ENCODE measurements at places on chromosomes 4 and X. TPM values are rescaled to one million over a fixed set of nuclear protein-coding genes. Genes with fewer than 3 reads are reported as not detected.

SLITRK4 gene
- not detected for total RNA-seq

RNF175 gene
- not detected for total RNA-seq

GRIA3 gene
- total RNA-seq = not detected

PARM1 gene
- 0.55 TPM for total RNA-seq

SGCB gene
- total RNA-seq = 16.8 TPM

MSANTD1 gene
- total RNA-seq = 0.21 TPM

RTL3 gene
- 0.14 TPM for total RNA-seq

CLCN5 gene
- total RNA-seq = 2.6 TPM

Data from A549 treated with Hydrocortisone at 1 μM for 4 hours (cell line).